A172 (cell line): ENCODE measurements at places on chromosomes 3 and 15. TPM values are rescaled to one million over a fixed set of nuclear protein-coding genes. Genes with fewer than 3 reads are reported as not detected.

DNA sequence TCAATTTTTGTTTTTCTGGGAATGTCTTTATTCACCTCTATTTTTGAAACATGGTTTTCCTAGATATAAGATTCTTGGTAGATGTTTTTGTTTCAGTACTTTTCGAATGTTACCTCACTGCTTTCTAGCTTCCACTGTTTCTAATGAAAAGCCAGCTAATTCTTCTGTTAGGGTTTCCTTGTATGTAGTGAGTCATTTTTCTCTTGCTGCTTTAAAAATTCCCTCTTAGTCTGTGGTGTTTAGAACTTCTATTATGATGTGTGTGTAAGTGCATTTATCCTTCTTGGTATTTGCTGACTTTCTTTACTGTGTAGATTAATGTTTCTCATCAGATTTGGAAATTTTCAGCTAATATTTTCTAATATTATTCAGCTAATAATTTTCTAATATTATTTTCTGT, 151.1 kb upstream of the OSTN start:
- no peak for DNase-seq

- no peak for DNase-seq
These were observed 30.7 kb downstream of the ARIH2 start for GRCh38 chr3:48949376-48949717.

DNA sequence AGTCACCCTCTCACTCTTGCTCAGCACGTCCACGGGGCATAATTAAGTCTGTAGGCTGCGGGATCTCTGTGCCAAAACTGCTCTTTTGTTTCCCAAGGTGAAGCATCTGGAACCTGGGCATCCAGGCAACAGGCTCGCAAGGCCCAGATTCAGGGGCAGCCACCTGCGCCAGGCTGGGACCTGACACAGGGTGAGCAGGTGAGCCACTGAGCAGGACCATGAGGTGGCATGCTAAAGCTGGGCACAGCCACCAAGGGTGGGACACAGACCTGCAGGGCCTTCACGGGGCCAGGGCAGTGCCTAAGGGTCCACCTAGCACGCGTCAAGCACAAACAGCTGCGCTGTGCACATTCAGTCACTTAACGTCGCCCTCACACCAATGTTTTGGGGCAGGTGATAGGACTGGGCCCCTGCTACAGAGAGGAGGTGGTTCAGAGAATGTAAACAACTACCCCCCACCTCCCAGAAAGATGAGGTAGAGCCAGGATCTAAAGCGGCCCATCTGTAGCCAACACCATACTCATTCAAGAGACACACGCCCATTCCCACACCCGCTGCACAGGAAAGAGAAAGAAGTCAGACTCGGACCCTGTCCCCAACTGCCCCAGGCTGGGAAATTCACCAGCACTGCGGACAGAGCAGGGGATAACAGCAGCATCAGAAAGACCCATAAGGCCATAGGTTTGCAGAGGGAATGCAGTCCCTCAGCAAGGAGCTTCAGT, 16.3 kb downstream of the XXYLT1 start:
- DNase-seq, result no peak

DNA sequence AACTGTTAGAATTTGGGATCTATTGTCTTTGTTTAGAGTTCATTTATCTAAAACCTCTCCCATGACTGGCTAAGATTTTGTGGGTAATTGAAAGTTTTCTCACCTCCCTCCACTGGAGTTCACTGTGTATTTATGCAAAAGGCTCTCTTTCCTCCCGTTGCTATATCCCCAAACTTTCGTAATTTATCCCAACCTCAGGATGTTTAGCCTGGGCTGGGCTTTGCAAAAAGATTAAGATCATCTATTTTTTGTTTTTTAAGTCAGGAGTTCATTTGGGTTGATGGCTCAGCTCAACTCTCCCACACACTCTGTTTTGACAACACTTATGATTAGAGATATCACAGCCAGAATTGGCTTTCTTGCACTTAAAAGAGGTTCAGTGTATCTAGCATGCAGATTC, 27.0 kb downstream of the SUCNR1 start:
- no peak for DNase-seq

- DNase-seq, result no peak
These were observed 17.5 kb downstream of the LSG1 start for GRCh38 chr3:194654443-194654842.

DNA sequence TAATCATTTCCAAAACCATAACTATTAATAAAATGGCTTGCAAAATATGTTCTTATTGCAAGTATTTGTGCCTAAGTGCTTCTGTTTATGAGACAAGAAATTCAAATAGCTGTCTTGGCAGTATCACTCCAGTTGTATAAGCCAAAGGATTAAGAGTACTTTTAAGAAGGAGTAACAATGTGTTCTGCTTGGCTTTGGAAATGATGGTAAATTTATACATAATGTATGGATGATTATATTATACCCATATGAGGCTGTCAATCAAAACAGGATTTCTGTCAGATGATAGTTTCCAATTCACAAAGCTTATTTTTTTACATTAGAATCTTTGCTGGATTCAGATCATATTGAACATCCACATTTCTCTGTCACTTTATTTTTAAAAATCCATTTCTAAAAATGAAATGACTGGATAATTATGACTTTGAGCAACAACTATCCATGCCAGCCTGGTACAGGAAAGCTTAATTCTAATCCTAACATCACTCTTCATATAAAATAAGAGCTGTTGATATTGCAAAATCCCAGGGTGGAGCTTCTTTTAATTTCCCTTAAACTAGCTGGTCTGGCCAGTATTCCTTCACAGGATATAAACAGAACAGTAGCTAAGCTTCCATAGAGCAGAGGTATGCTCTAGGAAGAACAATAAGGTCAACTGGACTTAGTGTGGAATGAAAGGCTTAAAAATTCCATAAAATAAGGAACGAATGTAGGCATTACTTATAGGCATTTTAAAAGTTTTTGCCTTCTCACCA, 30.0 kb upstream of the ZNF280D start:
- DNase-seq, result no peak

DNA sequence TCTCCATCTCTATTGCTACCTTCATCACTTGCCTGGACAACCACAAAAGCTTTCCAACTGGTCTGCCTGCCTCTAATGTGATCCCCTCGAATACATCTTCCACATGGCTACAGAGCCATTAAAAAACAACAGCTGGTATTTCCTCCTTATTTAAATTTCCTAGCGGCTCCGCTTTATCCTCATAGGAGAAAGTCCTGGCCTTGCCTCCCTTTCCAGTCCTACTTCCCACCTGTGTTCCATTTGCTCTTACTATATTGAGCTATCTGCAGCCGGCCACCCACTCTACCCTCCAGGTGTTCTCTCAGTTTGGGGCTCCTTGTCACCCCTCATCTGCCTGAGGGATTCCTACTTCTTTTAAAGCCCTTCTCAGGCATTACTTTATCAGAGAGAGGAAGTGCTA, 49.7 kb upstream of the TSPAN3 start:
- DNase-seq, result no peak

The PRKCI gene
- total RNA-seq, result 56.5 and 65.4 TPM in 2 replicates

The TSPAN3 gene
- total RNA-seq, result 396 and 439 TPM in 2 replicates
